SJSA1 (cell line): ENCODE measurements at places on chromosomes 5 and 9.

GRCh38 chr5:89204756-89205155 lies 321.8 kb upstream of the MEF2C start:
- DNase-seq: peak; percentile 68

DNA sequence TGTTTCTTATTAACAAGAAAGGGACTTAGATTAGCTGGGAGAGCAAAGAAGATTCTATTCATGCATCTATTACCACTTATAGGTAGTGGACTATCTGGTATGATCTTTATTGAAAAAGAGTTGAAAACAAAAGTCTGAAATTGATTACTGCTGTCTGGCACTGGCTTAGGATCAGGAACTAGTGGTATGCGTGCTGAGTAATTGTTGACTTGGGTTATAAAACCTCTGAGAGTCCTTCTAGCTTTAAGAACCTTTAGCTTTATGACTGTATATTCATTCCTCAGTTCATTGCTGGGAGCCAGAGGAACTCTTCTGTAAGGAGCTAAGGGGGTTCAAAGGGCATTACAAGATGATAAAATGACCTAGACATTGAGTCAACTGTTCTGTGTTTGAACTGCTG lies 7.6 kb downstream of the SLC1A1 start:
- no peak for DNase-seq

DNA sequence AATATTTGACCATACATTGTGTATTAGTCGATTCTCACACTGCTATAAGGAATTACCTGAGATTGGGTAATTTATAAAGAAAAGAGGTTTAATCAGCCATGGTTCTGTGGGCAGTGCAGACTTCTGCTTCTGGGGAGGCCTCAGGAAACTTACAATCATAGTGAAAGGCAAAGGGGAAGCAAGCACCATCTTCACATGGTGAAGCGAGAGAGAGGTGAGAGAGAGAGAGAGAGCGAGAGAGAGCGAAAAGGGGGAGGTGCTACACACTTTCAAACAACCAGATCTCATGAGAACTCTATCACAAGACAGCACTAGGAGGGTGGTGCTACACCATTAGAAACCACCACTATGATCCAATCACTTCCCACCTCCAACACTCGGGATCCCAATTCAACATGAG lies 4.1 kb upstream of the GRAMD2B start:
- no peak for DNase-seq

DNA sequence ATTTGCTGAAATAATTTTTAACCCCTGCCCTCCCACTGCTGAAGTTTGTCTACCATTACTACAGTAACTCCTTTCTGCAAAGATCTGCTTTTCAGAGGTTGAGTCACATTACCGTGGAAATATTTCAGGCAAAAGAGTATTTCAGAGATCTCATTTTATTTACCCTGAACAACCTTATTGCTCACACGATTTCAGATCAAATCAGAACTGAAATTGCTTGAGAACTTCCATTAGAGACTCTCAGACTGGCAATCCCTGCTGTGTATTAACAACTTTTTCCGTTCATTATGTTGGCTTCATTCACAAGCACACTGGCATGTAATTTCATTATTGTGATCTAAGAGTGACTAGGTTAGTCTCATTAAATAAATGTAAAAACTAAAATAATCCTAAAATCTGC lies 16.1 kb downstream of the NR6A1 start:
- DNase-seq: no peak

- no peak for DNase-seq
Observed at GRCh38 chr9:71582347-71582746, 186.0 kb downstream of the CEMIP2 start.

DNA sequence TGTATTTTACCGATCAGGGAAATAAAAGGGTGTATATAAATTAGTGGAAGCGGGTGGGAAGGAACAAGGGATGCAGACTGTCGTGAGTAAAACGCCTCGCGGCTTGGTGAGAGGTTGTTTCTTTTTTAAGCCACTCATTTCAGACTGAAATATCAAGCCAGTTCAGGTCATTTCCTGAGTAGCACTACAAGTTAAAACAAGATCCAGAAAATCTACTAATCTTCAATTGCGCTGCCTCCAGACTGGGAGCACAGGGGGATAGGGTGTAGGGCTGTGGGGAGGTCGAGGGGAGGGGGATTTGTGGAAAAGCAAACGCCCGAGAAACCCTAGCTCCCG lies 140.8 kb downstream of the TSSK1B start:
- no peak for DNase-seq

DNA sequence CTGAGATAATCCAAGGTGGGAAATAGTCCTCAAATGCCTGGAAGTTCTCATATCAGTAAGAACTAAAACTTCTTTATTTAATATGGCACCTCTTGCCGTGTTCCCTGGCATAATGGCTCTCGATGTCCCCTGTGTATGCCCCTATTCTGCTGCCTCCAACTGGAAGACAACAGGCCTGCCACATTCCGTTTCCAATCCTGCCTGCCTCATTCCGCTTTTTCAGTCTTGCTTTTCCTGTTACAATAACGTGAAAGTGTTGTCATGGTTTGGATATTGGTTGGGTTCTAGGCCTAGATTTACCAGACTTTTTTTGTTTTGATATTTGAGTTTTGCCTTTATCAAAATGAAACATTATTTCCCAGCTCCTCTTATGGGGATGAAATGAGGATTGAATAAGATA lies 98.2 kb downstream of the FOCAD start:
- no peak for DNase-seq

- no peak for DNase-seq
Observed at GRCh38 chr9:113395000-113395861, 5.9 kb downstream of the ALAD start.
